Left kidney (tissue), 8 donors: ENCODE measurements at places on chromosomes 3 and 15. TPM values are rescaled to one million over a fixed set of nuclear protein-coding genes. Genes with fewer than 3 reads are reported as not detected.

Gene CLDN1
- polyA plus RNA-seq: 58.2 TPM

Gene CD47
- 90.2 TPM for polyA plus RNA-seq

Gene GOLGA8Q
- 2.5 TPM for polyA plus RNA-seq

DNA sequence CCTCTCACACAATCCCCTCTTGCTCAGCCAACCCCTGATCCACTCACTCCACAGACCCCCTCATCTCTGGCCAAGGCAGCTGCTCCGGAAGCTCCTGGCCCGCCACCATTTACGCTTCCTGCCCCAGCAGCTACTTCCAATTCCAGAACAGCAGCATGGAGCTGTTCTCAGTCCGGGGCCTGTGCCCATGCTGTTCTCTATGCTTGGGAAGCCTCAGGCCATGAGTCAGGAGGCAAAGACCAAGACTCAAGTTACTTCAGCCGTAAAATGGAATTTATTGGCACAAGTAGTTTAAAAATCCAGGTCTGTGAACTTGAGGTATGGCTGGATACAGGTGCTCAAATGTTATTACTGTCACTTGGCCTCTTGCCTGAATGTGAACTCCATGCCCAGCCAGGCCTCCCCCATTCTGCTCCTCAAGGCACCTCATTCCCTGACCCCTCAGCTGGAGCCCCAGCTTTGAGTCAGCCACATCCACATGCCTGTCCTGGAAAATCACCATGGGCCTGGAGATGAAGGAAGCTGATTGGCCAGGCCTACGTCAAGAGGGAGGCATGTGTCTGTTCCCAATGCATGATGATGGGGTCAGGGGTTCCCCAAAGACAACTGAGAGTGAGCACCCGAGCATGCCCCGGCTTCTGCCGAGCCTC, 31.4 kb upstream of the CACNA2D2 start:
- no peak for DNase-seq

GRCh38 chr3:189842681-189843602, 211.8 kb downstream of the TP63 start:
- DNase-seq: no peak

DNA sequence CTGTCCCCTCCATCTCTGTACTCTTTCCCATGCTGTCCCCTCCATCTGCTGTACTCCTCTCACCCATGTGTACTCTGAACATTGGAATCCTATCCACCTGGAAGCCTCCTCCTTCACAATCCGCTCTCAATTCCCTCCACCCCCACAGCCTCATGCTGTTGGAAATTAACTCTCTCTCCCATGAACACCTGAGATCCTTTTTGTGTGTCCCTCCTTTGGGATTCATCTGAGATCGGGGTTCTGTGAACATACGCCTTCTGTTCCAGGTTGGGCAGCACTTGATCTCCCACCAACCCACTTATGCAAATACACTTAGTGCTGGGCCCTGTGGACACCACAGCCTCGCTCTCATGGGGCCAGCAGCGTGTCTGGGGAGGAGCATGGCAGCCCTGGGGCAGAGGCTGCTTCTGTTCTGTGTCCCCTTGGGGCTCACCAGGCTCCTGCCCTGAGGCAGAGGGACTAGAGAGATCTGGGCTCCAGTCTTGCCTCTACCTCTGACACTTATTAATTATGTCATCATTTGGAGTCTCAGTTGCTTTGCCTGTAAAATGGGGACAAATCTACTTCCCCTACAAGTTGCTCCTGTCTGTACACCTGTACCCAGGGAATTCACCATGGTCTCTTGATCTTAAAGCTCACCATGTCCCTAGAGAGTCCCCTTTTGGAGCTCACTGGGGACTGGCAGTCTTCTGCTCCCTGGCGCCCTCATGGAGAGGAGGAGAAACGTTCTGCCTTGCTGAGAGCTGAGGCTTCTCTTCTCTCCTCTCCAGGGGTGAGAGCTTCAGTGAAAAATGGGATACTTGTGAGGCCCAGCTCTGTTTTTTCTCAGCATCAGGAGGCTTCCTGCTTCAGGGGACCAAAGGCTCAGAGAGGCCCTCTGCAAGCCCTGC, 42.7 kb downstream of the ITGA11 start:
- DNase-seq: no peak

GRCh38 chr3:12842469-12842868, 1.1 kb upstream of the RPL32 start:
- no peak for DNase-seq

DNA sequence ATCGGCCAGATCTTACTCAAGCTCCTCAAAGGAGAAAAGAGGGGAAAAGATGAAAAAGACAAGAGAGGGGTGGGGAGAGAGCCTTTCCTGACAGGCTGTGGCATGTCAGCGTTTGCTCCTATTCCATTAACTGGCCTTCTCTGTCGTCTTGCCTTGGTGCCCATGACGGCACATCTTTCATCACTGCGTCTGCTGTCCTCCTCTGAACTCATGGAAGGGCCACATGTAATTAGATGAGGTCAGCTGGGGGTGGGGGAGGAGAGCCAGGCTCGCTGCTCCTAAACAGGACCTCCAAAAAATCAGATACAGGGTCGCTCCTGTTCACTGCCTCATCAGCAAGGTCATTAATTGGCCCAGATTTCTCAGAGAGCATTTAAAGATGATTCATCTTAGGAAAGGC, 49.7 kb downstream of the LRTM1 start:
- no peak for DNase-seq
